ENCODE measurements at places on chromosomes 16 and 17. TPM values are rescaled to one million over a fixed set of nuclear protein-coding genes. Genes with fewer than 3 reads are reported as not detected.

Gene TMC8
- not detected for total RNA-seq

DNA sequence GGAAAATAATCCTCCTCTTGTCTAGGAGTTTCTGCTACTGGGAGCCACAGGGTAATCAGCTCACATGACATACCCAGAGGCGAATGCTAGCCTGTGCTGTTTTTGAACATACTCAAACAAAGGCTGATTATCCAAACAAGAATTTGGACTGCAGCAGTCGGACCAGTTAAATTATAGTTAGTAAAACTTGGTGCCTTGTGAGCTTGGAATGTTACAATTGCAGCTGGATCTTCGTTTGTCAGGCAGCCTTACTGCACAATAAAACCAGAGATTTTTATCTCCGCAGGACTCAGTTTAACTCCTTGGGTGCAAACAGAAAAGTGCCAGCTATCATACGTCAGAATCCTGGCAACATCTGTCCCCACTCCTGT lies 163.8 kb upstream of the TBX2 start:
- peak; percentile 35 for DNase-seq

- DNase-seq: no peak
Measured at GRCh38 chr16:70711211-70712031, 25.6 kb upstream of the MTSS2 start.

GRCh38 chr17:40714473-40714872 lies 10.9 kb upstream of the KRT24 start:
- DNase-seq: no peak

Gene SLC16A6
- total RNA-seq: 0.09 TPM

GRCh38 chr16:64864232-64864809 lies 257.5 kb downstream of the CDH11 start:
- DNase-seq: peak; percentile 77

DNA sequence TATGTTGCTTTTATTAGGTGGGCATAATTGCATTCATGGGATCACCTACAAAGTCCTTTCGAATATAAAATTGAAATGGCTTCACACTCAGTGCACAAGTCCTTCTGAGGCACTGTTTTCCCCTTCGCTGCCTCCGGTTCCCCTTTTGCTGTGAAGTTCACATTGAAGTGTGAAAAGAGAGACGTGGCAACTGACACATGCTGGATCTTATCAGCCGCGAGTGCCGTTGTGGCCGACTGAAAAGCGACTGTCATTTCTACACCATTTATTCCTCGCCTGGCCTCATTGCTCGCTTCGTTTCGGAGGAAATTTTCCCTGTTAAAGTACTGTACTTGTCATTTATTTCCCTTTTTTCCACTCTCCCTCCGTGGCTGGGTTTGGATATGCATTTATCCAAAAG lies 423.5 kb downstream of the MAF start:
- no peak for DNase-seq

Gene EVPL
- total RNA-seq: not detected

- DNase-seq: no peak
Measured at GRCh38 chr16:14148569-14148968, 77.5 kb downstream of the MRTFB start.

- DNase-seq: no peak
Measured at GRCh38 chr17:3531266-3532101, 26.1 kb downstream of the TRPV3 start.

Gene RAB26
- 3.6 TPM for total RNA-seq

Gene MCRIP2
- 22.4 TPM for total RNA-seq

- no peak for DNase-seq
Measured at GRCh38 chr16:90007015-90007414, 12.2 kb downstream of the DBNDD1 start.

GRCh38 chr17:76560036-76560876 lies 20.4 kb downstream of the PRCD start:
- DNase-seq: no peak

Gene LRRC75A
- total RNA-seq: 6.1 TPM

DNA sequence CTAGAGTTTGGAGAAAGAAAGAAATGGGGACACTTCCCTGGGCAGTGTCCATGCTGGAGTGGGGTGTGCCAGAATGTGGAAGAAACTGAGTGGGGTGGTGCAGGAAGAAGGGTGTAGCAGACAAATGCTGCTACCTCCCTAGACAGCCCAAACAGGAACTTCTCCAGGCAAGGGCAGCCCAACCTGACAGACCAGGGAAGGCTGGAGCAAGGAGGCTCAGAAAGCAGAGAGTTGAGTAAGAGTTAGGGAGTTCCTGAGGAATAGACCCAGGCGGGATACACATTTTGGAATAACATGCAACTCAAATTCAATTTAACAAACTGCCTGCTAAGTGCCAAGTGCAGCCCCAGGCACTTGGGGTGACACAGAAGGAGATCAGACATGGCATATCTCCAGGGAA lies 1.0 kb upstream of the MYO18A start:
- no peak for DNase-seq

GRCh38 chr17:81832608-81833159 lies 407 bp downstream of the MCRIP1 start:
- DNase-seq: peak; percentile 22

Gene MNT
- total RNA-seq: 17.7 TPM

DNA sequence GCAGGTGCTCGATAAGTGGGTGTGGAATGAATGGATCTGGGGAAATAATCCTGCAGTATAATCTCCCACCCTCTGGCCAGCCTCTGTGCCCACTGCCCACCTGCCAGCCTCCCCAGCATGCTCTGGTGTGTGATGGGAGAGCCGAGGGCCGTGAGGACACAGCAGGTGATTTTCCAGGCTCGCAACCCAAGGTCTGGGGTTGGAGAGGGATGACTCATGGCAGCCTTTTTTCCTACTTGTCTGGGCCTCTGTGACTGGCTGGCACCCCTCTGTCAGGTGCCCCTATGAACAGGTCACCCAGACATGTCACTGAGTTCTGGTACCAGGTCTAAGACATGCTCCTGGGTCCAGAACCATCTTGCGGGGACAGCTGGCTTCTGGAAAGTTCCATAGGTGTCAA lies 385.7 kb upstream of the TNRC6C start:
- no peak for DNase-seq

All from fibroblast of the aortic adventitia (primary cell).